ENCODE measurements at places on chromosomes 2 and 18.

DNA sequence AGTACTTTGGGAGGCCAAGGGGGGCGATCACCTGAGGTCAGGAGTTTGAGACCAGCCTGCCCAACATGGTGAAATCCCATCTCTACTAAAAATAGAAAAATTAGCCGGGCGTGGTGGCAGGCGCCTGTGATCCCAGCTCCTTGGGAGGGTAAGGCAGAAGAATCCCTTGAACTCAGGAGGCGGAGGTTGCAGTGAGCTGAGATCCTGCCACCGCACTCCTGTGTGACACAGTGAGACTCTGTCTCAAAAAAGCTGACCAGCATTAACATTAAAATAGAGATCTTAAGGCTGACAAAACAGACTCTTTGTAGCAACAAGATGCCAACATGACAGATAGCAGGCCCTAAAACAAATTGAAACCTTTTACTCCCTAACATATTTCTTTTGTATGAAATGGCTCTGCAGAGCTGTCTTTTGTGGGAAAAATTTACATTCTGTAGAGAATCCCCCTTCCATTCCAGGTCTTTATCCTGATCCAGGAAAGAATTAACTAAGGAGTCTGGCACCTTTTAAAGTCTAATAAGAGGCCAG is 213.9 kb downstream of the RAB3GAP1 start:
- DNase-seq, result no peak

- no peak for DNase-seq
Observed at GRCh38 chr2:239910404-239910803, 114.7 kb downstream of the NDUFA10 start.

DNA sequence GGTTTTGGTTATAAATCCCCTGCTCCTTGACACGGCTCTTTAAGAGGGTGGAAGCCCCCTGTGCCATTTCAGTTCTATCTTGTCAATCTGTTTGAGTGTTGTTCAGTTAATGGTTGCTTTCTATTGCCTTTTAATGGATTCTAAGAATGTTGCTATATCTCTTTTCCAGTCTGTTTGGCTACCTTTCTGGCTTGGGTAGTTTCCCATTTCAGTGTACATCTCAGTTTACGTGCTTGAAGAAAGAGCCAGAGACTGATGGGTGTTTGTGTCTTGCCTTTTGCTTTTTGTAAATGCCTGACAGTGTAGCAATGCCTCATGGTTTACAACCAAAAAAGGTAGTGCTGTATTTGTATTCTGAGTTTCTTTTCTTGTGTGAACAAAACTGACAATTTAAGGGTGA is 45.3 kb downstream of the SPATS2L start:
- DNase-seq, result no peak

- no peak for DNase-seq
Observed at GRCh38 chr2:186098821-186099220, 360.2 kb downstream of the FSIP2 start.

- no peak for DNase-seq
Observed at GRCh38 chr2:2787301-2787907, 456.3 kb upstream of the MYT1L start.

DNA sequence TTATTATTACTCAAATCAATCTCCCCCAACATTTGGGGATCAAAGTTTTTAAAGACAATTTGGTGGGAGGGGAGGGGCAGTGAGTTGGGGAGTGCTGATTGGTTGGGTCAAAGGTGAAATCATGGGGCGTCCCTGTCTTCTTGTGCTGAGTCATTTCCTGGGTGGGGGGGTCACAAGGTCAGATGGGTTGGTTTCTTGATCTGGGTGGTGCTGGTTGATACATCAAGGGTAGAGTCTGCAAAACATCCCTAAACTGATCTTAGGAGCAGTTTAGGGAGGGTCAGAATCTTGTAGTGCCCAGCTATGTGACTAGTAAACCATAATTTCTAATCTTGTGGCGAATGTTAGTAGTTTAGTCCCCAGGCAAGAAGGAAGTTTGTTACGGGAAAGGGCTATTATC is 67.4 kb downstream of the MOGAT1 start:
- no peak for DNase-seq

DNA sequence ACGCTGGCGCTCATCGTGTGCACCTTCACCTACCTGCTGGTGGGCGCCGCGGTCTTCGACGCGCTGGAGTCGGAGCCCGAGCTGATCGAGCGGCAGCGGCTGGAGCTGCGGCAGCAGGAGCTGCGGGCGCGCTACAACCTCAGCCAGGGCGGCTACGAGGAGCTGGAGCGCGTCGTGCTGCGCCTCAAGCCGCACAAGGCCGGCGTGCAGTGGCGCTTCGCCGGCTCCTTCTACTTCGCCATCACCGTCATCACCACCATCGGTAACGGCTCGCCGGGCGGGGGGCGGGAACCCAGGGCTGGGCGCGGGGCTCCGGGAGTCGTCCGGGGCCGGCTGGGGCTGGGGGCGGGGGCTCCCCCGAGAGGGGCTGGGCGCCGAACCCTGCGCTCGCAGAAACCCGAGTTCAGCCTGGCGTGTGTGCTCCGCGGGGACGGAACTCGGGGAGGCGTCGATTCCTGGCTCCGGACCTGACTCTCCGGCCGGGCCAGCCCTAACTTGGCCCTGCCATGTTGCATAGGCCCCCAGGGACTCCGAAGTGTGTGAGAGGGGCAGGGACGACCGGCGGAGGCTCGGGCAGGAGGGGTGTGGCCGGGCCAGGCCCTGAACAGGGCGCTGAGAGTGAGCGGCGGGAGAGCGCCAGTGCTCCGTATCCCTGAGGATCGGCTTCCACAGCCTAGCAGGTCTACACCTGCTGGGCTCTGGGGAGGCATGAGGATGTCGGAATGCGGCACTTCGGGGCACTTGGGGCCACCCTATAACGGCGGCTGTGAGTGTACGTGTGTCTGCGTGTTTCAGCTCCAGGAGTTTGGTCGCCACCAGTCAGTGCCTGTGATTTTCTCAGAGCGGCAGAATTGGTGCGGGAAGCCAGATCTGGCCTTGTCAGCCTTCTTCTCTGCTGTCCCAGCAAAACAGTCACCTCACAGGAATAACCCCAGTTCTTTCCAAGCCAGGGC is 651 bp downstream of the KCNK3 start:
- no peak for DNase-seq

DNA sequence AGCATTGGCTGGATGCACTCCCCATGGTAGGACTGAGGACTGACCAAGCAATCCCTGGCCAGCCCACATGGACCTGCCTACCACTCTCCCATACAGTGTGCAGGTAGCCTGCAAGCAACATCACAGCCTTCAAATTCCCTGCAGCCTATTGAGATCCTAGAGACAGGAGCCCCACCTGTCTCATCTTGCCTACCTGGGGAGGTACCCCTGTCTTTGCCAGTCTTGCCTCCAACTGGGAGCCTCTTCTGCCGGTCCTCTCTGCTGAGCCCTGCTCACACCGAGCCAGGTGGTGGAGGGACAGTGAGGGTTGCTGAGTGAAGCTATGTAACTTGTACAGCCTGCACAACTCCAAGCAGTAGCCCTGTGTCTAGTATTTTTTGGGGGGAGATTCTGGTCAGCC is 29.9 kb downstream of the TTC32 start:
- DNase-seq, result no peak

DNA sequence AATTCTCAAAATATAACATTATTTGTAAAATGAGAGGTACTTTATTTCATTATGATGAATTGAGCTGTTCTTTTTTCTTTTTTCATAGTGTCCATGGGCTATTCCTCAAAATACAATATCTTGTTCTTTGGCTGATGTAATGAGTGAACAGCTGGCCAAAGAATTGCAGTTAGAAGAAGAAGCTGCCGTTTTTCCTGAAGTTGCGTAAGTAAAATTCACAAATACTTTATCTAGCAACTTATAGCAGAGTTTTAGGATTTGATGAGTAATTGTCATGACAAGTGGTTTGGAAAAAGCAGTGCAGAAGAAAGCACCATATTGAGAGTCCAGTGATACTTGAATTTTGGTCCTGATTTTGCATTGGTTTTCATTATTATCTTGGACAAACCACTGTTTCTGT is 9.8 kb downstream of the RIOK3 start:
- DNase-seq, result no peak

DNA sequence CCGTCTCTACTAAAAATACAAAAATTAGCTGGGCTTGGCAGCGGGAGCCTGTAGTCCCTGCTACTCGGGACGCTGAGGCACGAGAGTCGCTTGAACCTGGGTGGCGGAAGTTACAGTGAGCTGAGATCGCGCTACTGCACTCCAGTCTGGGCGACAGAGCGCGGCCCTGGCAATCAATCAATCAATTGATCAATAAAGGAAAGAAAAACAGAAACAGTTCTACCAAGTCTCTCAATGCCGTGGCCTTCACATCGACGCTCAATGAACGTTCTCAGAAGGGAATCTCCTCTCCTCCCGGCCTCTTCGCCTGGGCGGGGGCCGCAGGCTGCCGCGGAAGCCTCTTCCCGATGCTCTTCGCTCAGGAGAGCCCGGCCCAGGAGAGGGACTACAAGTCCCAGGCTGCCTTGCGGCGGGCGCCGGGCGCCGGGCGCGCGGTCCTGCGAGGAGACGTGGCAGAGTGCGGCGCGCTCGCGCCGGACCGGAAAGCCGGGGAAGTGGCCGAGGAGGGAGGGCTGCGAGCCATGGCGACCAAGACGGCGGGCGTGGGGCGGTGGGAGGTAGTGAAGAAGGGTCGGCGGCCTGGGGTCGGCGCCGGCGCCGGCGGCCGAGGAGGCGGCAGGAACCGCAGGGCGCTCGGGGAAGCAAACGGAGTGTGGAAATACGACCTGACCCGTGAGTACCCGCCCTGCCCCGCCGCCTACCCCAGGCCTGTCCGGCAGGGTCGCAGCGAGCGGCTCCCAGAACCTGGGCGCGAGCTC is at the start of gene TMEM214:
TMEM214 (plus strand) TSS at position 471 of the 758 bp plus-strand sequence; CDS start at position 522, 51 bp downstream.
- DNase-seq, result peak; percentile 83

DNA sequence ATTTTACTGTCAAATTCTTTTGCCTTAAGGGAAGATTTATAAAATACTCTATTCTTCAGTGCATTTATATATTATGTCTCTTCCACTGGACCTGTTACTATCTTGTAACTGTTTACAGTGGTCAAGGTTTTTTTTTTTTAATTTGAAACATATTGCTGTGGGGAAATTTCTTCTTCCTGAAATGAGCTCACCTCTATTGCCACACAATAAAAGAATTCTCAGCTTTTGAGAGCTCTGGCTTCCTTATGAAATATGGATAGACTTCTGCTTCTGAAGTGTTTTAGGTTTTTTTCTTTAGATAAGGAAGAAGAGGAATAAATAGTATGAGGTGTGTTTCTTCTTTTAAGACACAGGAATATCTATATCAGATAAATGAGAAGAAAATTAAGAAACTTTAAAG is 7.7 kb downstream of the VRK2 start:
- DNase-seq, result no peak

GRCh38 chr18:36522509-36522908 is 225.0 kb downstream of the FHOD3 start:
- no peak for DNase-seq

DNA sequence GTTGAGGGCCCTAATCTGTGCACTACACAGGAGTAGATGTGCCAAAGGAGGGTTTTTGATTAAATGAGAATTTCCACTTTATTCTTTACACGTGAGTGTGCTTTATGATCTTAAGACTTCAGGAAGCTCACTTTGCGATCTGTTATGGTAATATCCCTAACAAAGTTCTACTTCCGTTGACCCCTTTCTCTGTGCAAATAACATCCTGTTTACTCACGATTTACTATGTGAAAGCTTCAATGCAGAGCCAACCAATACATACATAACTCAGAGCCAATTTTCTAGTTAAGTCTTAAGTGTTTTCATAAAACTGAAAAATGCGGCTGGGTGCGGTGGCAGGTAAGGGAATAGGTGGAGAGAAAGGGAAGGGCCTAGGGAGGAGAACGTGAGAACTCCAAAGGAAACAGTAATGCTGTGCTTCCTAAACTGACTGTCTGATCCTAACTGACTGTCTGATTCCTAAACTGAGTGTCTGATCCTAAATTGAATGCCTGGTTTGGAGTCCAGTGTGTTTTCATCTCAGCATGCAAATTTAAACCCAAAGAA is 87.6 kb downstream of the PLCL1 start:
- no peak for DNase-seq

DNA sequence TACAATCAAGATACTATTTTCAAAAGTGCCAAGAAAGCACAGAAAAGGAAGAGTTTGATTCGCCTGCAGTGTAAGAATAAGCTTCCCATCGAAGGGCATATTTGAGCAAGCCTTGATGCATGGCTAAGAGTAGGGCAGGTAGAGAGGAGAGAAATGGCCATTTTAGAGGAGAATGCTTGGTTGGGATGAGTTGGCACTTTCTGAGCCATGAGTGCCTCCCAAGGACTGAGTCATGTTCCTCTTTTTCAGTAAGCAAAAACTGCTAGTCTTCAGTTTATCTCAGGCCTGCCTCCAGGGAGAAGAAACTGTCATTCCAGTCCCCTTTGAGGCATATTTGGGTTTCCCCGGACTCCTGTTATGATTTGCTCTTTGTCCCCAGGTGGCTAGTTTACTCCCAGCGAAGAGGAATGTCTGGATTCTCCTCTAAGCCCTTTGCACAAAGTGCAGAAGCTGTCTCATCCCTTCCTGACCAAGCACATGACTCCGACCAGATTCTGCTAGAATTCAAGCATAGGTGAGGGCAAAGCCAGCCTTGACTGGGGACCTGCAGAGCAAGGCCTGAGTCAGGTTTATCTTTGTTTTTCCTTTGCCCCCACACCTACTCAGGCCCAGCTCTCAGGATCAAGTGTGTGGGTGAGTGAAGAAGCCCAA is 115.2 kb downstream of the TTC32 start:
- DNase-seq, result no peak

DNA sequence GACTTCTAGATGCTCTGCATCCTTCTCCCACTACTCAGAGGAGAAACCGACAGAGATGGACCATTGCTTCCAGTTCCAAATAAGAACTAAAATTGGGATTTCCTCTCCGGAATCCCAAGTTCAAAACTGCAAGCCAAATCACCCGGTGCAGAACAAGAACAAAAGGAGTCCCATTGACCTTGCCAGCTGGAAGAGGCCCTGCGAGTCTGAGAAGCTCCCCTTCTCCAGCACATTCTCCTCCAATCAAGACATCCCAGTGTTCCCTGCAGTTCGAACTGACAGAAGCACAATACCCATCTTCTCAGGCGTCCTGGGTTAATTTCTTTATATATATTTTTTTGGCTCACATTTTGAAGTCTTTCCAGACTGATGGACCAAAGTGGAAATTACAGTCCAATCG is 195.3 kb upstream of the MEIS1 start:
- DNase-seq, result no peak

DNA sequence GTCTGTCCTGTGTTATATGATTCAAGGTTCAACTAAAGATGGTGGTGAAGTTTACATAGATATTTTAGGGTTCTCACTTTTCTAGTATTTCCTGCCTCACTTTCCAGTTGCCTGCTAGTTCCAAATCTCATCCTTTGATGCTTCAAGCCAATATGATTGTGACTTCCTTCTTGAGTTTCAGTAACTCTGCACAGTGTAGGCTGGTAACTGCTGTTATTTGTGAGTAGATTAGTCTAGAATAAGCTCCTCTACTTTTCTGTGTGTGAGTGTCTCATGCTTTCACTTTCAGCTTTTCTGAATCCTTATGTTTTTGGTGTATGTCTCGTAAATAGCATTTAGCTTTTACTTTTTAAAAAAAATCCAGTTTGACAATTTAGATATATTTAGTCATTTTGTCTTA is 42.6 kb downstream of the GALNT1 start:
- no peak for DNase-seq

DNA sequence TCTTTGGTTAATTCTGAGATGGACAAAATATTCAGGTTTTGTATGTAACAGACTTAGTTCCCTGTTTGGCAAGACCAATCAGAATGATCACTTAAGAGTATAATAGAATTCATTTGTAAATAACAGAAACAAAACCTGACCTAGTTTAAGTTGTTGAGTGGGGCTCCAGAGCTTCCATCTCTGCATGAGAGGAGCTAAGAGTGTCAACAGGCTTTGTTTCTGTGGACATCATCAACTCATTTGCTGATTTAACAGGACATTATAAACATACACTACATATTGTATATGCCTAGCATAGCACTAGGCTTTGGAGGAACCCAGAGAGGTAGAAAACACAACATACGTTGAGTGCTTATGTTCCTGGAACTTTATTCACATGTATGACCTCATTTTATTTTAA is 75.3 kb upstream of the TRIB2 start:
- no peak for DNase-seq

Measured in activated T-helper 1 cell treated with anti-CD3 and anti-CD28 coated beads, Interleukin-12 subunit alpha, Interleukin-12 subunit beta, Interleukin-2, Interleukin-4 antibody, amounts not matched to agents 30 ng/mL and 10 ng/mL and 1 ng/mL, durations not matched to agents 14 hours and 24 hours and 36 hours (primary cell).